ENCODE measurements at places on chromosomes 2 and 18.

DNA sequence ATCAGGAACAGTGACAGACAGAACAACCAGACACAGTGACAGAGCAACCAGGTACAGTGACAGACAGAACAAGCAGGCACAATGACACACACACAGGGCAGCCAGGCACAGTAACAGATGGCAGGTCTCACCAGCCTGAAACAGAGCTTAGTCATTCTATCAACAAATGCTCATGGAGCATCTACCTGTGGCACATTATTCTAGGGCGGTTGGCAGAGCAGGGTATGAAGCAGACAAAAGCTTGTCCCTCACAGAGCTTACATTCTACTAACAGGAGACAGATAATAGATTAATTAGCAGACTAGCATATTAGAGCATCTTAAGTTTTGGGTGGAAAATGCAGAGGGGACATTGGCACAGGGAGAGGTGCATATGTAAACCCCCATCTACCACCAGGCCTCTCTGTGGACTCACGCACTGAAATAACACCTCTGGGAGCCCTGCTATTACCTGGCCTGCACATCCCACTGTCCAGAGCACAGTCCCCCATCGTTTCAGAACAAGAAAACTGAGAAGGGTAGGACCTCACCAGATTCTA lies 64.1 kb upstream of the RAB6C start:
- DNase-seq = no peak

DNA sequence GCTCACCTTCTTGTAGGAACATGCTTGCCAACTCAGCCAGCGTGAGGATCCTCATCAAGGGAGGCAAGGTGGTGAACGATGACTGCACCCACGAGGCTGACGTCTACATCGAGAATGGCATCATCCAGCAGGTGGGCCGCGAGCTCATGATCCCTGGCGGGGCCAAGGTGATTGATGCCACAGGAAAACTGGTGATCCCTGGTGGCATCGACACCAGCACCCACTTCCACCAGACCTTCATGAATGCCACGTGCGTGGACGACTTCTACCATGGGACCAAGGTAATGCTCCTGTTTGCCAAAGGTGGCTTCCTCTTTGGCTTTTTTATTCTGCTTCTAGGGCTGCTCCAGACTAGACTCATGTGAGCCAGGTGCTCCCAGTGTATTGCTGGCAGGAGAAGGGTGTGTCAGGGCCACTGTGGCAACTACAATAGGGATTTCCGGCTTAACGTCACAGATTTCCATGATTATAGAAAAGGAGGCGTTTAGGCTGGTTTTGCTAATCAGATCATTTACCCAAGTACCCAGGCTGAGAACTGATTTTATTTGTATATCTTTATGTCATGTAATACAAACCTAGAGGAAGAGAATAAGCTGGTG lies 50.6 kb downstream of the DPYSL5 start:
- no peak for DNase-seq

DNA sequence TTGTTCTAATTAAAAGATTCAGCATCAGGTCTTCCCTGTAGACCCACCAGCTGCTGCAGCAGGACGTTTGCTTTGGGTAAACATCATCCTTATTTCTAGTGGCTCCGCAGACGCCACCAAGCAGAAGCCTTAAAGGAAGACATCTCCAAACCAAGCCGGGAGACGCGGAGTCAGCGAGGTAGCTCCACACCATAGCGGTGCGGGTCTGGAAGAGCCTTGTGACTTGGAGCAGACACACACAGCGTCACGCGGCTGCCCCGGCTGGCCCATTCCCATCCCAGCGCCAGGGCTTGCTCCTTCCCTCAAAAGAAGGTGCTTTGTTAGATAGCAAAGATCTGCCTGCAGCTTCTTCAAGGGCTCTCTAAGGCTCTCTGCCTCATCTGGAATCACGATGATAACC lies 236.5 kb downstream of the GBX2 start:
- DNase-seq = no peak

DNA sequence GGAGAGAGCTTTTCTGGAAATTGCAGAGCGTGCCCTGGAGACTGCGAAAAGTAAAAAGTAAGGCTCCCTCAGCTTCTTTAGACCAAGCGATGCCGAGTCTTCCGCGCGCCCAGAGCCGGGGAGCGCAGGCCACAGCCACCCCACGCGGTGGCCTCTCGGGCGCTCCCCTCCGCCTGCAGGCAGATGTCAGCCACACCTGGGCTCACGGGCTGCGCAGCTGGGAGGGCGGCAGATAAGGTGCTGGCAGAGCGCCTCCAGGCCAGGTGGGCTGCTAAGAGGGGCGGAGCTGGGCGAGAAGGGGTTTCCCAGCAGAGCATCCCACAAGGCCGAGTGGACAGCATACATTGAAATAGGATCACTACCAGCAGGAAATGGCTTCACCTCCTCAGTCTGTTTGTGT lies 81.7 kb downstream of the ARHGEF4 start:
- no peak for DNase-seq

- DNase-seq = no peak
Measured at GRCh38 chr2:214630402-214631045, 179.0 kb downstream of the BARD1 start.

- no peak for DNase-seq
Measured at GRCh38 chr2:58756336-58756735, 515.2 kb upstream of the FANCL start.

DNA sequence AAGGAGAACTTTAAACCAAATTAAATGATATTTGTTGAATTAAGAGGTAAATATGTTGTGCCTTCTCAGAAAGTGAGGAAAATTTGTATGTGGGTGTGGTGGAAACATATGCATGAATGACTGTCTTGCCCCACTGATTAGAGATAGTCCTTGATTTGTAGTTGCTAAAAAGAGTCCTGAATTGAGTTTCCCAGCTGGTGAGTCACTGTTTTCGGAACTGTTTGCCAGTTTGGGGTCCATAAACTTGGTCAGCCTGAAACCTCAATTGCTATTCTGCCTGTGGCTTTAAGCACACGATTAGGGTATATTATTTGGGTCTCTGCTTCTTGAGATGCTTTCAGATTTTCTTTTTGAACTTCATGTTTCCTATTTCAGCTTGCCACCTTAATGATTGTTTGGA lies 53.3 kb downstream of the PIKFYVE start:
- DNase-seq = no peak

DNA sequence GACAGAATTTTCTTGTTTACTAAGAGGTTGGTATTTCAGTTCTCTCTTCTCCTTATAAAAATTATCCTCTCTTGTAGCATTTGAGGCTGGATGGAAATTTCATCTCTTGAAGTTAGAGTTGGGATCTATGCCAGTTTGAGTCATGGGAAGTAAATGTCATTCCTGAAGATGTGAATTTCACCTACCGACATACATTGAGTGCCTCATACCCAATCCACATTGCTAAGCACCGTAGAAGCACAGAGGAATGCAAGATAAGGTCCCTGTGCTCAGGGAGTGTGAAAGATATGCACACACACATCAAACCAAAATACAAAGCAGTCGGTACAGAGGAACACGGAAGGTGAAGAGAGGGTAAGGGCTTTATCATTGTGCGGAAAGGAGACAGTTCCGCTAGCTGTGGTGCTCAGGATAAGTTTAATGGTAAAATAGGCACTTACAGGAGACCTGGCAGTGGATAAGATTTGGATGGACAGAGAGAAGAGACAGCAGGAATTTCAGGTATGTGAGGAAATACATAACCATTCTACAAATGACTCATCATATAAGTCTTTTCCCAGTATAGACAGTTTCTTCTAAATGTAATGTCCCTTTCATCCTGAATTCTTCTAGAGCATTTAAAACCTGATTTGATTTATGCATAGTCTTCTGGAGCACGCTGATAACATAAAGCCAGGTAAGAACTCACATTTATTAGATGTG lies 205.3 kb upstream of the ST6GAL2 start:
- no peak for DNase-seq

DNA sequence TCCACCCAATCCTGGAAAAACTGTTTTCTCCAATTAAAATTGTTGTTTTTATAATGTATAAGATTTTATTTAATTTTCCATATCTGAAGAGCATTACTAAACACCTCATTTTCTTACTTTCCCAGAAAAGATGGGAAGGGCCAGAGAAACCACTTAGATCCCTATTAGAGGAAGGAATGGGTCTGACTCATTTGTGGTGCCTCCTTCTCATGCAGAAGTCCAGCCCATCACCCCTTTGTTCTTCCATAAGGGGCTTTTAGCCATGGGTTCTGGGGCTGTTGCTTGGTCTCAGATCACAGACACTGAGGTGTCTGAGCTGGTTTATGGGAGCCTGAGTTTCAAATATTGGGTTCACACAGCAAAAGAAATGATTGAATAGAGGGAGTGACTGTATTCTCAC lies 152.2 kb downstream of the ESCO1 start:
- DNase-seq = no peak

DNA sequence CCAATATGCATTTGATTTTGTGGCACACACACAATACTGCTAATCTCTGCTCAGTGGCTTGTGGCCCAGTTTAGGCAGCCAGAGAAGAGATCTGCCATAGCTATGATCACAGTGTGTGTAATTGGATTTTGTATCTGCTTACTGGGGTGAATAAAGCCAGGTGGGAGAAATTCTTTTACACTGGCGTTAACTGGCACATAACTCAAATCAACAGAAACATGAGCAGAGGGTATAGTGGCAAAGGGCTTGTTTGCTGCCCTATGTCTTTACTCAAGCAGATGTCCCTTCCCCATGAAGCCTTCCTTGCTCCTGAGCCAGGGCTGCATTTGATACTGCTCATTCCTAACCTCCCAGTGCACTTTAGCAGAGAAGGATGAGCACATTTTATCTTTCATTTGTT lies 28.5 kb downstream of the STON1 start:
- no peak for DNase-seq

DNA sequence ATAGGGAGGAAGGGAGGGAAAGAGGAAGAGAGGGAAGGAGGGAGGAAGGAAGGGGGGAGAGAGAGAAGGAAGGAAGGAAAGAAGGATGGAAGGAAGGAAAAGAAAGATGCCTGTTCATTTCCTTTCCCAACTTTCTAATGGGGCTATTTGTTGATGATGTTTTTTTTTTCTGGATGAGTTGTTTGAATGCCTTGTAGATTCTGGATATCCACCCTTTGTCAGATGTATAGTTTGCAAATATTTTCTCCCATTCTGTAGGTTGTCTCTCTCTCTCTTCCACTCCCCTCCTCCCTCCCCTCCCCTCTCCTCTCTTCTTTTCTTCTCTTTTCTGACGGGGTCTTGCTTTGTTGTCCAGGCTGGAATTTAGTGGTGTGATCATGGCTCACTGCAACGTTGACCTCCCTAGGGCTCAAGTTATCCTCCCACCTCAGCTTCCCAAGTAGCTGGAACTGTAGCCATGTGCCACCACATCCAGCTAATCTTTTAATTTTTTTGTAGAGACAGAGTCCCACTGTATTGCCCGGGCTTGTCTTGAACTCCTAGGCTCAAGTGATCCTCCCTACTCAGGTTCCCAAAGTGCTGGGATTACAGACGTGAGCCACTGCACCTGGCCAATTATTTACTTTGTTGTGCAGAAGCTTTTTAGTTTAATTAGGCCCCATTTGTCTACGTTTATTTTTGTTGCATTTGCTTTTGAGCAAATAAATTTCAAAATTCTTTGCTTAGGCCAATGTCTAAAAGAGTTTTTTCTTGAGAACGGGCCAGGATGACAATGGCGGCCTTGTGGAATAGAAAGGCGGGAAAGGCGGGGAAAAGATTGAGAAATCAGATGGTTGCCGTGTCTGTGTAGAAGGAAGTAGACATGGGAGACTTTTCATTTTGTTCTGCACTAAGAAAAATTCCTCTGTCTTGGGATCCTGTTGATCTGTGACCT lies 57.3 kb upstream of the FAM117B start:
- no peak for DNase-seq

- peak; percentile 47 for DNase-seq
Measured at GRCh38 chr2:101473911-101474701, 806 bp downstream of the RFX8 start.

DNA sequence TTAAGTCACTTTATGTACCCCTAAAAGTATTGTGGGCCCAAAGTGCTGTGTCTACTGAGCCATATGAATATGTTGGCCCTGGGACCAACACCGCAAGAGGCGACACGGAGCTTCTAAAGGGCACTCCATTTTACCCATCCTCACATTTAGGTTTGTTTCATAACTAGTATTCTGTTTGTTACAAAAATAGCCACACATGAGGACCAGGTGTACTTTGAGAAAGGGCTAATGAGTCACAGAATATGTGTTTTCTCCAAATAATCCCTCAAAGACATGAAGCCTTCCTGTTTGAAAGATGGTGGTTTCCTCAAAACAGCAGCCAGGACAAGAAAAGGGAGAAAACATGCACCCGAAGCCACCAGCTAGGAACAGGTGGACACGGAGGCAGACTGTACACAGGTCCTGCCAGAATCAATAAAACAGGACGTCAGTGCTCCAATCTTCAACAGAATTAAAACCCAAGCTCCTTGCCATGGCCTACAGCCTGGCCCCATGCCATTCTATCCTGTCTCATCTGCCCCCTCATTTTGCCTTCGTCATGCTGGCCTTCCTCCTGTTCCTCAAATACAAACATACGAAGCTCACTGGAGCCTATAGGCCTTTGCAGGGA lies 21.8 kb upstream of the GRB14 start:
- DNase-seq = no peak

DNA sequence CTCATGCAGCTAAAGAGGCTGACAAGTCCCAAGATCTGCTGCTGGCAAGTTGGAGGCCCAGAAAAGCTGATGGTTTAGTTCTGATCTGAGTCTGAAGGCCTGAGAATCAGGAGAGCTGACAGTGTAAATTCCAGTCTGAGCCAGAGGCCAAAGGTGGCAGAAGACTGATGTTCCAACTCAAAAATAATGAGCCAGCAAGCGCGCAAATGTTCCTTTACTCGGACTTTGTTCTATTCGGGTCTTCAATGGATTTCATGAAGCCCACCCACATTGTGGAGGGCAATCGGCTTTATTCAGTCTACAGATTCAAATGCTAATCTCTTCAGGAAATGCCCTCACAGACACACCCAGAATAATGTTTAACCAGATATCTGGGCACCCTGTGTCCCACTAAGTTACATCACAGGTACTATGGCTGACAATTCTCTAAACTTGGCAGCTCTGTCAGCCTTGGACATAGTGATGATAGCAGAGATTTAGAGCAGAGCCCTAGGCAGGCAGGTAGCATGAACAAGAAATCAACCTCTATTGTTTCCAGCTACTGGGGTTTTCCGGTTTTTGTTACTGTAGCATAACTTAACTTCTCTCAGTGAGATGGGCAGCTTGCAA lies 318.5 kb downstream of the HRH4 start:
- no peak for DNase-seq

GRCh38 chr2:144632809-144633208 lies 112.9 kb upstream of the ZEB2 start:
- no peak for DNase-seq

- no peak for DNase-seq
Measured at GRCh38 chr2:128710242-128710641, 391.6 kb upstream of the HS6ST1 start.

GRCh38 chr18:79484661-79485621 lies 89.2 kb downstream of the NFATC1 start:
- DNase-seq = peak; percentile 57

DNA sequence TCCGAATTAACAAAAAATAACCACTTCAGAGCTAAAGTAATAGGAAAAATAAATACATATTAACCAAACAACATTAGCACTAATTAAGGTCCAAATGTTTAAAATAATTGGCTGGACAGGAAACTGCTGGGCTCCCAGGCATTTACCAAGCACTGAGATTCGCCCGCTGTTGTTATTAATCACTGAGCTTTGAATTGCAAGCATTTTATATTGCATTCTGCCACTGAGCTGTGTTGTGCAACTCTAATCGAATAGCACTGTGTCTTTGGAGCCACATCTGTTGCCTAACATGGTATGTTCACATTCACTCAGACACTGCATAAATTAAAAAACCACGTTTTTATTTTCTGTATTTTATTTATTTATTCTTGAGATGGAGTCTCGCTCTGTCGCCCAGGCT lies 88.9 kb downstream of the SOWAHC start:
- DNase-seq = no peak

Measured in kidney capillary endothelial cell (primary cell).